ENCODE measurements at places on chromosomes 5 and 9. TPM values are rescaled to one million over a fixed set of nuclear protein-coding genes. Genes with fewer than 3 reads are reported as not detected.

RALGDS gene
- total RNA-seq: 32.5 TPM

VAV2 gene
- total RNA-seq: 13.8 TPM

SPATA31D4 gene
- not detected for total RNA-seq

ACTBL2 gene
- under 0.01 TPM for total RNA-seq

MLANA gene
- total RNA-seq: not detected

PLEKHG4B gene
- not detected for total RNA-seq

NRARP gene
- 46.1 TPM for total RNA-seq

NIPBL gene
- total RNA-seq: 22.6 TPM

HTR4 gene
- not detected for total RNA-seq

MPDZ gene
- total RNA-seq: 61.7 TPM
